ENCODE measurements at places on chromosomes 11 and 22.

- no peak for DNase-seq
Observed at GRCh38 chr11:44770401-44770800, 43.6 kb downstream of the TSPAN18 start.

- DNase-seq: no peak
Observed at GRCh38 chr11:126115127-126115495, 52.4 kb upstream of the CDON start.

DNA sequence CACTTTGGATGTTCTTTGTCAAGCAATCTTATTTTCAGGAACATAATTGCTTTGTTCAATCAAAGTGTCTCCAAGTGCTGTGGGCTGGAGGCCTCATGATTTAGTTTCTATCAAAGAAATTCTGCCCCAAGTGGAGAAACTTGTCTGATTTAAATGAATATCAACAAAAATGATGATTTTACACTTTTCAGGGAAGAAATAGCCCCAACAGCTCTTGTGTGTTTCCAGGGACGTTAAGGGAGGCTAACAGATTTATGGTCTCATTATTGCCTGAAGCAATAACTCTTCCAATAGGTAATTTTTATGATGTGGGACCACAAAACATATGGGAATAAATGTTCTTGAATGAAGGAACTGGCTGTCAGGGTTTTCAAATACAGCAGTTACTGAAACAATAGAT lies 699.1 kb downstream of the FAM181B start:
- no peak for DNase-seq

DNA sequence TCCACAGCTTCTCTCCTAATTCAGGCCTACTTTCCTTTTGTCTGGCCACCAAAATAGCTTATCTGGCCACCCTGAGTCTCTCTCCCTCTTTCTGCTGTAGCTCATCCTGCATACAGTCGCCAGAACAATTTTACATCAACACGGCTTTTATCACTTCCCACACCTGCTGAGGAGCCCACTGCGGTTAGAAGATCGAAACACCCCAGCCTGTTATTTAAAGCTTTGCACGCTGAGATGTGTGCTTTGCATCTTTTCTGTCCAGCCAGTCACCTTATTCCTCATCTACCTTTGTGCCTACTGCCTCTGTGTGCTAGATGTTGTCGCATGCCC lies 96.0 kb downstream of the COMMD9 start:
- DNase-seq: no peak

GRCh38 chr11:80900265-80900664 lies 1459.4 kb upstream of the TENM4 start:
- DNase-seq: no peak

- no peak for DNase-seq
Observed at GRCh38 chr22:36606114-36606513, 77.1 kb upstream of the EIF3D start.

GRCh38 chr11:33325451-33325850 lies 68.3 kb downstream of the HIPK3 start:
- DNase-seq: no peak

GRCh38 chr11:45663486-45664375 lies 1.7 kb downstream of the CHST1 start:
- DNase-seq: no peak

- no peak for DNase-seq
Observed at GRCh38 chr11:134355656-134356055, 23.9 kb downstream of the GLB1L2 start.

- DNase-seq: no peak
Observed at GRCh38 chr11:12922980-12923507, 86.1 kb upstream of the RASSF10 start.

GRCh38 chr11:132959693-132960092 lies 572.6 kb downstream of the OPCML start:
- DNase-seq: no peak

DNA sequence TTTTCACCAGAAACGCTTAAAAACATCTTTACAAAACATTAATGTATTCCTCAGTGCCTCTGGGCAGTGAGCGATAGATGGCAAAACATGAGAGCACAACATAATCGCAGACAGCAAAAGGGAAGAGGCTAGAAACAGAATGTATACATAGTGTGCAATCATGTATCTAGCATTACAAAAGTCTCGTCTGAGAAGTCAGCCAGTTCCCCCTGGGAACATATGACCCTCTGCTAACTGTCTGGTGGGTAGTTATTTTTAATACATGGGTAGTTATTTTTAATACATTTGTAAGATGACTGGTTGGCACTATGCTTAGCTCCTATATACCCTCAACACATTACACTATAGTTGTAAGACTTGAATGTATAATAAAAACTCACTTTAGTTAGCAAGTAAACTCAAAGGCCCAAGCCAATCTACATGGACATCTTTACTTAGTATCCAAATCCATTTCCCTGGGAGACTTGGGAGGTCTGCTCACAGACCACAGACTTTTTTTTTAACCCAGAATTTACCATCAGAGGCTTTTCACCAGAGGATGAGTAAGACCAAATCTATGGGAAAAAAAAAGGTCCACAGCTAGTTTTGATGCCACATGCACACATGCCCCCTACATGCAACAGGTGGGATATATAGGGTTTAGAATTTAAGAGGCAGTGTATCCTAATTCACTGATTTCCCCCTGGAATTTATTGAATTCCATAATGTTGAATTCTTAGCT lies 71.7 kb downstream of the AMBRA1 start:
- DNase-seq: no peak
